ENCODE measurements at places on chromosomes 5 and 9. TPM values are rescaled to one million over a fixed set of nuclear protein-coding genes. Genes with fewer than 3 reads are reported as not detected.

TNFAIP8 gene
- 7.7 TPM for total RNA-seq

MRPS30 gene
- total RNA-seq, result 36.8 TPM

TLX3 gene
- total RNA-seq, result not detected

CCIN gene
- 0.16 TPM for total RNA-seq

TRIM36 gene
- 0.49 TPM for total RNA-seq

ANP32B gene
- total RNA-seq, result 10.8 TPM

ENTREP1 gene
- 19.8 TPM for total RNA-seq

AGXT2 gene
- total RNA-seq, result not detected

SOX30 gene
- total RNA-seq, result not detected

SLC6A19 gene
- total RNA-seq, result not detected

NUTM2F gene
- not detected for total RNA-seq

SPACA9 gene
- 1.5 TPM for total RNA-seq

KIF24 gene
- total RNA-seq, result 2.3 TPM

ARHGEF37 gene
- total RNA-seq, result 35.4 TPM

ZBED3 gene
- 2.0 TPM for total RNA-seq

CARTPT gene
- not detected for total RNA-seq

FBN2 gene
- total RNA-seq, result 5.7 TPM

PCDHGA7 gene
- total RNA-seq, result 0.65 TPM

TMEM171 gene
- 2.1 TPM for total RNA-seq

C9orf153 gene
- not detected for total RNA-seq

SH3PXD2B gene
- total RNA-seq, result 22.9 TPM

OR1J2 gene
- total RNA-seq, result not detected

GHR gene
- total RNA-seq, result 0.97 TPM

TPM2 gene
- total RNA-seq, result 17.1 TPM

PCDHA6 gene
- total RNA-seq, result 0.13 TPM

SPINK4 gene
- total RNA-seq, result not detected

SPATA31E1 gene
- not detected for total RNA-seq

GPX8 gene
- total RNA-seq, result 35.9 TPM

SARDH gene
- 0.19 TPM for total RNA-seq

TICAM2 gene
- total RNA-seq, result 0.63 TPM

ACTBL2 gene
- under 0.01 TPM for total RNA-seq

ARL14EPL gene
- total RNA-seq, result not detected

RNF180 gene
- 2.3 TPM for total RNA-seq

TOR1A gene
- total RNA-seq, result 23.2 TPM

All from bladder microvascular endothelial cell (primary cell).